ENCODE measurements at places on chromosomes 6 and 20. TPM values are rescaled to one million over a fixed set of nuclear protein-coding genes. Genes with fewer than 3 reads are reported as not detected.

Gene TXLNB
- 0.14 TPM for polyA plus RNA-seq

Gene PSMB9
- polyA plus RNA-seq, result 483 TPM

Gene GJA10
- polyA plus RNA-seq, result not detected

Gene FRMD1
- polyA plus RNA-seq, result not detected

Gene SLC17A5
- 7.2 TPM for polyA plus RNA-seq

Gene SMPD2
- 9.8 TPM for polyA plus RNA-seq

Gene SLC52A3
- not detected for polyA plus RNA-seq

Gene RSPO4
- polyA plus RNA-seq, result not detected

Gene TREML2
- 8.4 TPM for polyA plus RNA-seq

Gene TRIM40
- polyA plus RNA-seq, result not detected

GRCh38 chr20:43448748-43449535 is 8.8 kb upstream of the SRSF6 start:
- H3K4me3 ChIP-seq, result no peak overlapping the region
- no peaks in the 10 kb centered on the region for H3K27me3 ChIP-seq
- no peaks in the 10 kb centered on the region for H3K36me3 ChIP-seq
- DNase-seq, result peak; percentile 13
- no peaks in the 10 kb centered on the region for H3K4me1 ChIP-seq
- no peak overlapping the region for H3K27ac ChIP-seq

- no peaks in the 10 kb centered on the region for H3K36me3 ChIP-seq
- no peak for DNase-seq
- H3K27me3 ChIP-seq, result no peaks in the 10 kb centered on the region
- peak overlapping the region; percentile 91 for H3K4me3 ChIP-seq
- peak overlapping the region; percentile 100 for H3K27ac ChIP-seq
- peaks cover 14% of the 10 kb centered on the region for H3K4me1 ChIP-seq
Measured at GRCh38 chr20:54208548-54209176, 775 bp downstream of the PFDN4 start.

GRCh38 chr6:89605861-89606260 is 32.7 kb downstream of the LYRM2 start:
- H3K27me3 ChIP-seq, result no peaks in the 10 kb centered on the region
- H3K4me1 ChIP-seq, result no peaks in the 10 kb centered on the region
- H3K4me3 ChIP-seq, result no peak overlapping the region
- no peak for DNase-seq

- no peaks in the 10 kb centered on the region for H3K4me1 ChIP-seq
- H3K27ac ChIP-seq, result no peak overlapping the region
- H3K4me3 ChIP-seq, result no peak overlapping the region
- no peak for DNase-seq
- no peaks in the 10 kb centered on the region for H3K27me3 ChIP-seq
Measured at GRCh38 chr6:118535176-118535844, 12.8 kb upstream of the PLN start.

GRCh38 chr6:16343593-16343992 is 105.2 kb downstream of the GMPR start:
- H3K27ac ChIP-seq, result no peak overlapping the region
- H3K36me3 ChIP-seq, result peaks cover 11% of the 10 kb centered on the region
- H3K4me1 ChIP-seq, result no peaks in the 10 kb centered on the region
- H3K4me3 ChIP-seq, result no peak overlapping the region

DNA sequence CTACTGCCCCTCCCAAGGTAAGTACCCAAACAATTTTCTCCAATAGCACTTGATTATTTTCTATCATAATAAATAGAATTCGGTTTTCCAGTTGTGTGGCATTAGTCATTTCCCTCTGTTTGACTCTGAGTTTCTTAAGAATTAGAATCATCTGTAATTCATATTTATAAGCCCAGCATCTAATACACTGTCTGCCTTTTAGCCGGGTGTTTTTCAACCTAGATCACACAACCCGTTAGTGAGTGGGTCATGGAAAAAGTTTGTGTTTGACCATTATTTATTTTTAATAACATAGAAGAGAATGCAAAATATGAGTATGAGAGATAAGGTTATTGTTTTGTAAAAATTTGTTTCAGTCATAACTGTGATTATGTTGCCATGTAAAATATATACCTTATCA is 701.6 kb downstream of the RFPL4B start:
- no peaks in the 10 kb centered on the region for H3K27me3 ChIP-seq
- H3K4me1 ChIP-seq, result no peaks in the 10 kb centered on the region
- no peak overlapping the region for H3K27ac ChIP-seq
- H3K4me3 ChIP-seq, result no peak overlapping the region
- no peak for DNase-seq

DNA sequence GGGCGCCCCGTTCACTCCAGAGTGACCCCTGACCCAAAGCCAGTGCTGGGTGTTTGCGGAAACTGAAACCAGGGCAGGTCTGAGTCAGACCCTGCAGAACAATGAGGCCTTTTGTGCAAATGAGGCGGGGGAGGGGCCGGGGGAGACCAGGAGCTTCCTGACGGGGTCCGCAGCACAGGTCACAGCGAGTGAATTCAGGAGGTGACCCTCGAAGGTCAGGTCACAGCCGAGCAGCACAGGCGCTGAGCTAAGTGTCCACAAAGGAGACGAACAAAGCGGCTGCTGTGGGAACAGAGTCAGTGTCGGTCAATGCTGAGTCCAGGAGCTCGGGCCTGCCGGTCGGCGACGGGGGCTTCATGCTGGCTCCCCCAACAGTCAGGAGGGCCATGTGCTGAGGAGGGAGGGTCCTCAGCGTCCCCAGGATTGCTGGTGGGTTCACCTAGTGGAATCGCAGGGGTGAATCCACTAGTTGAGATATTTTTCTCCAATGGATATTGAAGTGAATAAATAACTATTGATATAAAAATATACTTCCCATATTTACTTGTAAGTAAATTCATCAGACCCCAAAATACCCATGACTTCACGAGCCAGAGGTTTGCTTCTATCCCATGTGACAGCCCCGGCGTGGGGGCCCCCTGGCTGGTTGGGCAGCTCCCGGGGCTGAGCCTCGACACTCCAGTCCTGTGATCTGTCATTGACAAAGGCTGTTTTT is 188.4 kb upstream of the SULF2 start:
- no peak for DNase-seq
- H3K27me3 ChIP-seq, result no peaks in the 10 kb centered on the region
- peaks cover 28% of the 10 kb centered on the region for H3K4me1 ChIP-seq
- H3K27ac ChIP-seq, result no peak overlapping the region

- H3K4me1 ChIP-seq, result peaks cover 20% of the 10 kb centered on the region
- no peak overlapping the region for H3K4me3 ChIP-seq
- H3K27ac ChIP-seq, result peak overlapping the region; percentile 84
- H3K36me3 ChIP-seq, result no peaks in the 10 kb centered on the region
- DNase-seq, result no peak
- no peaks in the 10 kb centered on the region for H3K27me3 ChIP-seq
Measured at GRCh38 chr6:5724911-5725310, 281.8 kb downstream of the NRN1 start.

DNA sequence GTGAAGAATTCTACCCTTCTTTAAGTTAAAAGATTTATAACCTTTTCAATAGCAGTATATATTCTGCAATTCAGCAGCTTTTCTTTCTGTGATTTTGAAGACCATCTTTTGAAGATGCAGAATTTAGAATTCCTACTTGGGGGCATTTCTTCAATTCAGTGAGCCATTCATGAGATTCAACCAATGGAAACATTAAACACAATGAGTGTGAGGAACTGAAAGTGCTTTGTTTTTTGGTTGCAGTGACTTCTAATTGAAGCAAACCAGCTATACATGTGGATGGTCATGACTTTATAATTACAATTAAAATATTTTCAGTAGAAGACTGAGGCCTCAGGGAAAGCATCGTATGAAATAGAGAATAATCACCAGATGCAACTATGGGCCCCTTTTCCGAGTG is 108.3 kb downstream of the CARMIL1 start:
- no peak overlapping the region for H3K4me3 ChIP-seq
- DNase-seq, result no peak
- peaks cover 11% of the 10 kb centered on the region for H3K4me1 ChIP-seq
- no peaks in the 10 kb centered on the region for H3K36me3 ChIP-seq

DNA sequence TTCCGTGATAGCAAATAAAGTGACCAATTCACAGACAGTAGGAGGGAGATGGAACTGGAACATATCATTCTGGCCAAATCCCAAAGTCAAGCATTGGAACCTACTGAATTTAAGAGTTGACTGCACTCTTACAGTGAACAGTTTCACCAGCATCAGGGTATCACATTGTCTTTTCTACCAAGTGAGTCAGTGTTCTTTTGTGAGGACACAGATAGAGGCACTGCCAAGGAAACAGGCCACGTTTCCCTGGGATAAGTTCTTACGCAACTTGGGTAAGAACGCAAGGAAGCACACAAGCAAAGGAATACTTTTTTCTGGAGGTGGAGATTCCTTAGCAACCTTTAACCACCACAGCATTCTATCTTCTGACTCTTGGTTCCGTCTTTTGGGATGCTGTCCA is 28.6 kb upstream of the ENPP5 start:
- DNase-seq, result no peak
- H3K4me3 ChIP-seq, result no peak overlapping the region
- no peaks in the 10 kb centered on the region for H3K4me1 ChIP-seq
- no peaks in the 10 kb centered on the region for H3K36me3 ChIP-seq
- no peak overlapping the region for H3K27ac ChIP-seq
- H3K27me3 ChIP-seq, result no peaks in the 10 kb centered on the region

- no peaks in the 10 kb centered on the region for H3K27me3 ChIP-seq
- H3K27ac ChIP-seq, result no peak overlapping the region
- H3K36me3 ChIP-seq, result peaks cover 6% of the 10 kb centered on the region
- H3K4me1 ChIP-seq, result peaks cover 10% of the 10 kb centered on the region
Measured at GRCh38 chr6:31349301-31349700, 7.7 kb downstream of the HLA-B start.

- DNase-seq, result no peak
- H3K27me3 ChIP-seq, result no peaks in the 10 kb centered on the region
- H3K4me1 ChIP-seq, result no peaks in the 10 kb centered on the region
- H3K36me3 ChIP-seq, result no peaks in the 10 kb centered on the region
- no peak overlapping the region for H3K4me3 ChIP-seq
- no peak overlapping the region for H3K27ac ChIP-seq
Measured at GRCh38 chr20:53070706-53071392, 98.7 kb downstream of the TSHZ2 start.

DNA sequence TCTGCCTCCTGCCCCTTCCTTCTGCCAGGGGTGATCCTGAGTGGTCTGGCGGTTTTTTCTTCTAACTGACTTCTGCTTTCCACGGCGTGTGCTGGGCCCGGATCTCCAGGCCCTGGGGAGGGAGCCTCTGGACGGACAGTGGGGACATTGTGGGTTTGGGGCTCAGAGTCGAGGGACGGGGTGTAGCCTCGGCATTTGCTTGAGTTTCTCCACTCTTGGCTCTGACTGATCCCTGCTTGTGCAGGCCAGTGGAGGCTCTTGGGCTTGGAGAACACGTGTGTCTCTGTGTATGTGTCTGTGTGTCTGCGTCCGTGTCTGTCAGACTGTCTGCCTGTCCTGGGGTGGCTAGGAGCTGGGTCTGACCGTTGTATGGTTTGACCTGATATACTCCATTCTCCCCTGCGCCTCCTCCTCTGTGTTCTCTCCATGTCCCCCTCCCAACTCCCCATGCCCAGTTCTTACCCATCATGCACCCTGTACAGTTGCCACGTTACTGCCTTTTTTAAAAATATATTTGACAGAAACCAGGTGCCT is 10.2 kb downstream of the SLC29A1 start:
- peaks cover 20% of the 10 kb centered on the region for H3K36me3 ChIP-seq
- DNase-seq, result no peak
- no peaks in the 10 kb centered on the region for H3K27me3 ChIP-seq

GRCh38 chr6:157045831-157046454 is 268.8 kb downstream of the ARID1B start:
- no peak for DNase-seq
- H3K36me3 ChIP-seq, result no peaks in the 10 kb centered on the region
- H3K27ac ChIP-seq, result no peak overlapping the region
- H3K4me1 ChIP-seq, result peaks cover 10% of the 10 kb centered on the region

- peaks cover 5% of the 10 kb centered on the region for H3K36me3 ChIP-seq
- H3K27me3 ChIP-seq, result no peaks in the 10 kb centered on the region
- no peak for DNase-seq
- no peak overlapping the region for H3K27ac ChIP-seq
- no peak overlapping the region for H3K4me3 ChIP-seq
- H3K4me1 ChIP-seq, result no peaks in the 10 kb centered on the region
Measured at GRCh38 chr6:105319331-105319730, 83.6 kb downstream of the PREP start.

DNA sequence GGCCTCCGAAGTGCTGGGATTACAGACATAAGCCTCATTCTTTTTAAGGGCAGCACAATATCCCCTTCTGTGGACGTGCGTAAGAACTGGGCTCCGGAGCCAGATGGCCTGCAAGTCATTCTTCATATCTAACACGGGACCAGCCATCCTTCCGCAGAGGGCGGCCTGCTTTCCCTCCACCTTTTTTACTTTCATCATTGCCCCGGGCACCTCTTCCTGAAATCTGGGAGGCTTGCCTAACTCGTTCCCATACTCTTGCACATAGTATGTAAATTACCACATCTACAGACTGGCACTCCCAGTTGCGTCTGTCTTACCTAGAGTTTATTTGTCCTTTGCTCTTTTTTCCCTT is 29.9 kb upstream of the SLC23A2 start:
- no peak overlapping the region for H3K4me3 ChIP-seq
- DNase-seq, result no peak
- no peaks in the 10 kb centered on the region for H3K4me1 ChIP-seq
- no peak overlapping the region for H3K27ac ChIP-seq
- no peaks in the 10 kb centered on the region for H3K36me3 ChIP-seq
- H3K27me3 ChIP-seq, result no peaks in the 10 kb centered on the region

- no peaks in the 10 kb centered on the region for H3K27me3 ChIP-seq
- H3K4me3 ChIP-seq, result no peak overlapping the region
- peaks cover 4% of the 10 kb centered on the region for H3K4me1 ChIP-seq
- H3K36me3 ChIP-seq, result peaks cover 4% of the 10 kb centered on the region
Measured at GRCh38 chr20:57350081-57350710, 859 bp upstream of the RAE1 start.

DNA sequence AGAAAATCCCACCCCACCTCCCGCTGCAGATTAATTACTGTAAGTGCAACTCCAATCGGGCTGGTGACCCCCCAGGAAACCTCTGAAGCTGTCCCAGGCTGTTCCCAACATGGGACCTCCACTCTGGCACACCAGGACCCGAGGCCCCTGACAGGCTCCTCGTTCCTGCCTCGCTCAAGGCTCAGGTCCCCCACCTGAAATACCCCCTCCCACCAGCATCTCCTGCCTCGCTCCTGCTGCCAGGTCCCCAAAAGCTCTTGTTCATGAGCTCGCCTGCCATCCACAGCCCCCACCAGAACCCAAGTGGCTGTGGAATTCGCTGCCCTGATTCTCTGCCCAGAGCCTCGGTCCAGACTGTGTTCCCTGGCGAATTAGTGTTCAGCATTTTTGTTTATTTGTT is 26.1 kb downstream of the NPEPL1 start:
- H3K4me1 ChIP-seq, result no peaks in the 10 kb centered on the region
- H3K4me3 ChIP-seq, result no peak overlapping the region
- H3K36me3 ChIP-seq, result no peaks in the 10 kb centered on the region
- H3K27me3 ChIP-seq, result no peaks in the 10 kb centered on the region
- no peak overlapping the region for H3K27ac ChIP-seq
- no peak for DNase-seq

DNA sequence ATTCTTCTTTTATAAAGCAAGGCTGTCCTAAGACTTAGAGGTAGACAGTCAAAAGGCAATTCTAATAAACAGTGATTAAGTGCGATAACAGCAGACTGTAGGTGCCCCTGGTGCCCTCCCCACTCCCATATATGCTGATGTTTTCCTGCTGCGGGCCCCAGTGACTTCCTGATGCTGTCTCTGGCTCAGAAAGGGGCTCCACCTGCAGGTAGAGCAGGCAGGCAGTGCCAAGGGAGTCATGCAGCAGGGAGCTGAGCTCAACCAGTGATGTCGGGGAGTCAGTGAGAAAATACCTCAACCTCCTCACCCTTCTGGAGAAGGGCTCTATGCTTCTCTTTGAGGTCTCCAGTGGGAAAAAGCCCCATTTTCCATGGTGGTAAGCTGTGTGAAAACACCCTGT is 126.7 kb upstream of the SSTR4 start:
- no peak for DNase-seq
- H3K4me3 ChIP-seq, result no peak overlapping the region
- H3K27me3 ChIP-seq, result no peaks in the 10 kb centered on the region

Data from GM12878 (cell line).